ENCODE measurements at places on chromosomes 13 and 19. TPM values are rescaled to one million over a fixed set of nuclear protein-coding genes. Genes with fewer than 3 reads are reported as not detected.

DNA sequence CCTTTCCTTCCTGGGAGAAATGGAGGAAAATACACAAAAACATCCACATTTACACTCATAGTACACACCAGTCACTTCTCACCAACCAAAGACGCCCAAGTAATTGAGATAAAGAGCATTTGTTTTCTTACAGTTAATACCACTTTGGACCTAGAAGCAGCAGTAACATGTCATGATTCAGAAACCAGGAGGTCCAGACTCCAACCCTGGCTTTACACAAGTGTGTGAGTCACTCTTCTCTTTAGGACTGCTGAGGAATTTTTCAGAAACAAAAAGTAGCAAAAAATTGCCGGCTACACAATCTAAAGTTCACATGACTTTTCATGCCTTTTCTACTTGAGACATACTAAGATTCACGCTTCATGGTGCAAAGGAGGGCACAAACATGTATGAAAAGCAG lies 42.1 kb downstream of the TUBGCP3 start:
- H3K4me3 ChIP-seq: no peak overlapping the region
- no peaks in the 10 kb centered on the region for H3K4me1 ChIP-seq

Gene TLE2
- total RNA-seq: 34.5 TPM

GRCh38 chr13:85650613-85651012 lies 148.6 kb downstream of the SLITRK6 start:
- no peak overlapping the region for H3K27ac ChIP-seq
- no peaks in the 10 kb centered on the region for H3K27me3 ChIP-seq
- H3K4me1 ChIP-seq: no peaks in the 10 kb centered on the region
- H3K4me3 ChIP-seq: no peak overlapping the region

- no peaks in the 10 kb centered on the region for H3K36me3 ChIP-seq
- peaks cover 40% of the 10 kb centered on the region for H3K4me1 ChIP-seq
- no peak overlapping the region for H3K27ac ChIP-seq
Measured at GRCh38 chr19:15456871-15457700, 7.3 kb downstream of the RASAL3 start.

Gene TEKTIP1
- total RNA-seq: 1.3 TPM

DNA sequence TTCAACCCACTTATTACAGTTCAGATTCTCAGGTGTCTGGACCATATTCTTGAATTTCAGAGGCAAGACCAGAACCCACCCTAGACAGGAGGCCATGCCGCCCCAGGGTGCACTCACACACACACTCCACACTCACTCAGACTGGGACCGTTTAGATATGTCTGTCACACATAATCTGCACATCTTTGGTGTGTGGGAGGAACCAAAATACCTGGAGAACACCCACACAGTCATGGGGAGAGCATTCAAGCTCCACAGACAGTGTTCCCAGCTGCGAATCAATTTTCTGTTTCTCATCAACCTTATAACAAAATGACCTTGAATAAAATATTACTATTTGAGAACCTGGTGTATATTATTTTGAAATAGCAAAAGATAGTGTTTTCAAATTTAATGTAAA lies 2353.0 kb downstream of the PCDH9 start:
- DNase-seq: no peak
- no peaks in the 10 kb centered on the region for H3K27me3 ChIP-seq
- H3K36me3 ChIP-seq: no peaks in the 10 kb centered on the region

- H3K27me3 ChIP-seq: no peaks in the 10 kb centered on the region
- H3K4me3 ChIP-seq: no peak overlapping the region
- H3K4me1 ChIP-seq: peaks cover 45% of the 10 kb centered on the region
- H3K36me3 ChIP-seq: peaks cover 7% of the 10 kb centered on the region
Measured at GRCh38 chr19:58513213-58513693, 1.5 kb upstream of the SLC27A5 start.

- peaks cover 19% of the 10 kb centered on the region for H3K4me1 ChIP-seq
- peak overlapping the region; percentile 18 for H3K4me3 ChIP-seq
Measured at GRCh38 chr19:35509018-35509652, 4.3 kb downstream of the DMKN start.

DNA sequence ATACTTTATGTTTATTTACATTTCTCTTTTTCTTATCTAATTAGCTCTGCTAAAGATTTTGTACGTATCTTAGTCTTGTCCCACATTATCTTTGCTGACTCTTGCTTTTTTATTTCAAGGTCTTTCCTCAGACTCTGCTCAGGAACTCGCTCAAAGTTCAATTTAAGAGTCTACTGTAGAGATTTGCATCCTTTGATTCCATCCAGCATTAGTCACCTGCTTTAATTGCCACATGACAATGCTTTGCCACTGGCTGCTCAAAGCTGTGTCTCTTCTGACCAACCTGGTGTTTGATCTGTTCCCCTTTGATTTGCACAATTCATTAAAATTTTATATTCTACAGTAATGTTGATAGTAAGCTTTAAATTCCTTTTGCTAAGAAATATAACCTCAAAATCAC lies 157.9 kb upstream of the FREM2 start:
- no peak overlapping the region for H3K27ac ChIP-seq
- H3K4me3 ChIP-seq: no peak overlapping the region
- no peaks in the 10 kb centered on the region for H3K4me1 ChIP-seq

DNA sequence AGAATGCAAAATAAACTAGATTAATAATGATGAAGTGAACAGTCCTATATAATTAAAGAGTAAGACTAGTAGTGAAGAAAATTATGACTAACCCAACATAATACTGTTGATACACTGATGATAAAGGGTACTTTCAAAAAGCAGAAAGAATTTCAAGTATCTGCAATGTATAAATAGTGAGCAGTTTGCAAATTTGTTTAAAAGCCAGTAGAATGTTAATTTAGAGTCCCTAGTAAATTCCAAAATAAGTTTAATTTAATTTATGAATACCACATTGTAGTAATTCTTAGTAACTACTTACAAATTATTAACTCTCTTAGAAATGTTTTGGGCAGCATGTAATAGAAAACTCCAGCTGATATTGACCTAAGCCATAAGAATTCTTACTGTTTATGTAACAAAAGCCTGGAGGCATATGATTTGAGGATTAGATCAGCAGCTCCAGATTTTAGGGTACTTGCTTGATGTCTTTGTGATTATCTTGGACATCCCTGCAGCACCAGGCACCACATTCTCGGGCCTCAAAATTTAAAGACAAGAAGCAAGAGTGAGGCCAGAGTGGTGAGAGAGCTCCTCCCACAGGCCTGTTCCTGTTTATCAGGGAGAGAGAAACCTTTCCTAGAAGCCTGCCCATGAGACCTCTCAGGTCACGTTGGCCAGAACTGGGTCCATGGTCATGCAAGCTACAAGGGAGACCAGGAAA lies 67.6 kb upstream of the TDRD3 start:
- no peak overlapping the region for H3K4me3 ChIP-seq
- no peaks in the 10 kb centered on the region for H3K36me3 ChIP-seq
- peak; percentile 54 for DNase-seq

DNA sequence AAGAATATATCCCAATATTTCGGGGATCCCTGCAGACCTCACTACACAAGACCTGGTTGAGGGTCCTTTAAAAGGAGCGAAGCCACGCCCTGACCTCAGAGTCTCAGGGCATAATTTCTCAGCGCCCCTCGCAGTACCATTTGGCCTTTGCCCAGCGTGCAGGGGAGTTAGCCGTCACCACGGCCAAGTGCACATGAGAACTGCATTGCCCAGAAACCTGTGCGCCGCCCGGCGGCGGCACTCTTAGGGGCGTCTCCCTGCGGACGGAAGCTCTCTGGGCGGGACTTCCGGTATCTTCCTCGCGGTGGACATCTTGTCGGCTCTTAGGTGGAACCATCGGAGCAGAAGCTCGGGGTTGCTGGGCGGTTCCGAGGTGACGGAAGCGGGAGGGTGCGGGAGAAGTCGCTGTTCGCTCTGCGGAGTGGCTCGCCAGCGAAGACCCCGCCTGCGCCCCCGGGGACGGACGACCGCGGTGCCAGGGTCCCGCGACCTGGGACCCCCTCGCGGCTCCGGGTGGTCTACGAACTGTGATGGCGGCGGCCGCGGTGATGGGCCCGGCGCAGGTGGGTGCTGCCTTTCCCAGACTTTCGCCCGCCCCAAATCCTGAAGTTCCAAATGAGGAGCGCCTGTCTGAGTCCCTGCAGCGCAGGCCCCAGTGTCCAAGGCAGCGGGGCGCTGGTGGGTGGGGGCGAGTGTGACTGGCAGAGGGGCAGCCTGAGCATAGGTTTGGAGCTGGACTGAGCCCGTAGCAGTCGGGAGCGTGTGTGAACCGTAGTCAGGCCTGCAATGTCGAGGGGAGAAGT lies at the start of gene ZNF134:
Gene ZNF134 (plus strand): TSS at position 302 of the 803 bp plus-strand sequence. CDS start 5,227 bp downstream, outside the sequence.
- H3K36me3 ChIP-seq: peaks cover 12% of the 10 kb centered on the region
- DNase-seq: peak; percentile 90
- peaks cover 12% of the 10 kb centered on the region for H3K4me1 ChIP-seq
- H3K27ac ChIP-seq: peak within 1 kb of the TSS; percentile 34
- H3K27me3 ChIP-seq: no peaks in the 10 kb centered on the region

Gene CEACAM20
- not detected for total RNA-seq

GRCh38 chr19:38502410-38503076 lies 69.1 kb downstream of the RYR1 start:
- H3K4me1 ChIP-seq: no peaks in the 10 kb centered on the region
- H3K27ac ChIP-seq: no peak overlapping the region
- no peak for DNase-seq
- no peak overlapping the region for H3K4me3 ChIP-seq
- H3K36me3 ChIP-seq: no peaks in the 10 kb centered on the region
- H3K27me3 ChIP-seq: no peaks in the 10 kb centered on the region

GRCh38 chr19:46718157-46718933 lies 1.4 kb upstream of the PRKD2 start:
- peaks cover 35% of the 10 kb centered on the region for H3K4me1 ChIP-seq
- peak overlapping the region; percentile 86 for H3K27ac ChIP-seq
- no peak for DNase-seq
- no peaks in the 10 kb centered on the region for H3K27me3 ChIP-seq
- H3K4me3 ChIP-seq: no peak overlapping the region

- DNase-seq: no peak
- no peak overlapping the region for H3K27ac ChIP-seq
- H3K4me3 ChIP-seq: no peak overlapping the region
Measured at GRCh38 chr19:18769989-18770528, 21.0 kb downstream of the COMP start.

Gene ZNF556
- total RNA-seq: not detected

Gene CCL25
- total RNA-seq: not detected

DNA sequence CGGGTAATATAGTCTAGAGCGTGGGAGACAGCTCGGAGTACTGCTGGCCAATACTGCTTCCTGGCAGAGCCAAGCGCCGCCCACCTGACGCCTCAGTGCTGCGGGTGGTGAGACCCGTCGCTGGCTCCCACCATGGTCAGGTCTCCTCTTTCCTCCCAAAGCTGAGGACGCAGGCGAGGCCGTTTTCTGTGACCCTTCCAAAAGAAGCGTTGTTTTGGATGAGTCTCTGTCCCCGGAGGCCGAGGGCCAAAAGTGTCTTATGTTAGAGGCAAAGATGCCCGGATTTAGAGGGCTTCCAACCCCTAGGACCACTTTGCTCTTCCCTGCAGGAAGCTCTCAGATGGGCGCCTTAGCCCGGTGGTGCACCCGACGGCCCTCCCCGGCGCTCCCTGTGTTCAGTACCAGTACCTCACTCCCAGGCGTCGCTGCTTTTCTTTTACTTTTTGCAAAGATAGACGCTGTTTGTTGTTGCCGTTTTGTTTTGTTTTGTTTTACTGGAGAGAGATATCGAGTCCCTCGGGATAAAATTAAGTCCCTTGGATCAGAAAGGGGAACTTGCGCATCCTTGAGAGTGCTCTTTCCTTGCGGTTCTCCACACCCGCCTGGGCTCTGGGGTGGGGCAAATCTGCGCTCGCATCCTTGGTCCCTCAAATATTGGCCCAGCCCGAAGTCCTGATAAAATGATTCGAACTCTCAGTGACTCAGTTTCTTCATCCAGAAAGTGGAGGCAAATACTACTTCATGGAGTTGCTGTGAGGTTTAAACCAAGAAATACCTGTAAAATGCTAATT lies 7.0 kb downstream of the PDX1 start:
- H3K4me3 ChIP-seq: no peak overlapping the region
- H3K27ac ChIP-seq: peak overlapping the region; percentile 90
- peak; percentile 50 for DNase-seq
- H3K4me1 ChIP-seq: peaks cover 4% of the 10 kb centered on the region
- no peaks in the 10 kb centered on the region for H3K36me3 ChIP-seq

DNA sequence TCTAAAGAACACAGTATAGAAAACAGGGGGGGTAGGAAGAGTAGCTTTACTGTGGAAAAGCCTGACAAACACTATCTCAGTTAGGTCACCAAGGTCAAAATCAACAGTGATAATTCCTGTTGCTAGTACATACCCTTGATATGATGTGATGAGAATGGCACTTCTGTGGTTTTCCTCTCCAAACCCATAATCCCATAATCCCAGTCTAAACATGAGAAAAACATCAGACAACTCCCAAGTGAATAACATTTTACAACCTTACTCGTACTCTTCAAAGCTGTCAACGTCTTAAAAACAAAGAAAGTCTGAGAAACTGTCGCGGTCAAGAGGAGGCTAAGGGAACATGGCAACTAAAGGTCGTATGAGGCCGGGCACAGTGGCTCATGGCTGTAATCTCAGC lies 137.6 kb downstream of the FOXO1 start:
- no peak overlapping the region for H3K4me3 ChIP-seq
- H3K27ac ChIP-seq: no peak overlapping the region
- H3K27me3 ChIP-seq: no peaks in the 10 kb centered on the region
- no peak for DNase-seq

Gene DMKN
- total RNA-seq: 146 TPM

Gene ZFR2
- not detected for total RNA-seq

Gene ZNF208
- 36.6 TPM for total RNA-seq

GRCh38 chr13:110215606-110216005 lies 91.4 kb downstream of the COL4A1 start:
- H3K4me3 ChIP-seq: no peak overlapping the region
- no peak for DNase-seq
- no peaks in the 10 kb centered on the region for H3K27me3 ChIP-seq
- H3K36me3 ChIP-seq: no peaks in the 10 kb centered on the region
- no peaks in the 10 kb centered on the region for H3K4me1 ChIP-seq

GRCh38 chr19:39746836-39747529 lies 9.2 kb upstream of the CLC start:
- no peaks in the 10 kb centered on the region for H3K36me3 ChIP-seq
- H3K27me3 ChIP-seq: no peaks in the 10 kb centered on the region
- DNase-seq: peak; percentile 82
- peaks cover 12% of the 10 kb centered on the region for H3K4me1 ChIP-seq

DNA sequence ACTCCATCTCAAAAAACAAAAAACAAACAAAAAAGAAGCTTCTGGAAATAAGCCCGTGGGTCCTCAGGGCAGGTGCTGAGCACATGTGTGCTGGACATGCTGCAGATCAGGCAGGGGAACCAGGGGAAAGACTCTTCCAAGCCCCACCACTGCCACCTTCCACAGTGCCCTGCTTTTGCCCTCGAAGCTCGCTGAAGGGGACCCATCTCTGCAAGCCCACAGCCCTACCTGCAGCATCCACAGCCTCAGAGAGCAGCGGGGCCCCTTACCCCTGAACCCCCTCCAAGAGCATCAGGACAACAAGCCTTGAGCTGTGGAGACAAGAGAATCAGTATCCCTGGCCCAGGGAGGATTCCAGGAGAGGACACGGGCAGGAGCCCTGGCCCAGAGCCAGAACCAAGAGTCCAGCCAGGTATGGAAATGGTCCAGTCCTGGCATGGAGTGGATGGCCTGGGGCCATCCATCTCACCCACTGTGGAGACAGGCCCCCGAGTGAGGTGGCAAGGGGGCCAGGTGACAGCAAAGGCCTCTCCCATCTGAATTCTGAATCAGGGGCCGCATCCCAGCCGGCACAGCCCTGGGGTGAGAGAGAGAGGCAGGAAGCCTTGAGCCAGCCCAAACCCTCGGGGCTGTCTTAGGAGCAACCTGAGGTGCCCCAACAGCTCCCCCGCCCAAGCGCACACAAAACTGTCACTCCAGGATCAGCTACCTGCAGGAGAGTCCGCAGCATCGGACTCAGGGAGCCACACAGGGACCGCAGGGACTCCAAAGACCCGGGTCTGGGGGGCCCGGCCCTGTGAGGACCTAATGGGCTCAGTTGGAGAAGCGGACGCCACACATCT lies 51.8 kb upstream of the TPM4 start:
- H3K27ac ChIP-seq: no peak overlapping the region
- DNase-seq: no peak
- H3K4me3 ChIP-seq: no peak overlapping the region

All from body of pancreas (tissue), 4 donors.